Activated CD8-positive, alpha-beta T cell treated with anti-CD3 and anti-CD28 coated beads for 36 hours (primary cell): ENCODE measurements at places on chromosomes 4 and X.

- no peak for DNase-seq
- no peaks in the 10 kb centered on the region for H3K36me3 ChIP-seq
- H3K27ac ChIP-seq: no peak overlapping the region
These were observed 26.4 kb upstream of the PNMA3 start for GRCh38 chrX:153029875-153030274.

- no peaks in the 10 kb centered on the region for H3K27me3 ChIP-seq
- H3K27ac ChIP-seq: no peak overlapping the region
- no peak overlapping the region for H3K4me3 ChIP-seq
- no peaks in the 10 kb centered on the region for H3K4me1 ChIP-seq
- H3K36me3 ChIP-seq: no peaks in the 10 kb centered on the region
- no peak for DNase-seq
These were observed 141.1 kb downstream of the MSL3 start for GRCh38 chrX:11899091-11899490.

- peaks cover 2% of the 10 kb centered on the region for H3K27me3 ChIP-seq
- H3K36me3 ChIP-seq: no peaks in the 10 kb centered on the region
- H3K4me3 ChIP-seq: no peak overlapping the region
- no peaks in the 10 kb centered on the region for H3K4me1 ChIP-seq
These were observed 68.0 kb downstream of the YIPF7 start for GRCh38 chr4:44583393-44583792.

- H3K27ac ChIP-seq: no peak overlapping the region
- DNase-seq: no peak
- H3K36me3 ChIP-seq: no peaks in the 10 kb centered on the region
- H3K27me3 ChIP-seq: peaks cover 3% of the 10 kb centered on the region
These were observed 13.7 kb upstream of the DHX15 start for GRCh38 chr4:24598025-24598424.

DNA sequence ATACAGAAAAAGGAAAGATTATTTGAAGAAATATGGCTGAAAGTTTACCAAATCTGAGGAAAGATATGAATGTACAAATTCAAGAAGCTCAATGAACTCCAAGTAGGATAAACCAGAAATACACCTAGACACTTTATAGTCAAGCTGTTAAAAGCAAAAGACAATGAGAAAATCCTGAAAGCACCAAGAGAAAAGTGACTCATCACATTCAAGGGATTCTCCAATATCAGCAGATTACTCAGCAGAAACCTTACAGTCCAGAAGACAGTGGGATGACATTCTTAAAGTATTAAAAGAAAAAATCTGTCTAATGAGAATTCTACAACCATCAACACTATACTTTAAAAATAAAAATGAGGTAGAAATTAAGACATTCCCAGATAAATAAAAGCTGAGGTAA lies 223.8 kb upstream of the ZCCHC13 start:
- H3K4me3 ChIP-seq: no peak overlapping the region
- DNase-seq: no peak
- no peak overlapping the region for H3K27ac ChIP-seq
- H3K4me1 ChIP-seq: no peaks in the 10 kb centered on the region
- peaks cover 9% of the 10 kb centered on the region for H3K36me3 ChIP-seq
